ENCODE measurements at places on chromosomes 2 and 18.

GRCh38 chr18:24678626-24679025 lies 218.2 kb downstream of the HRH4 start:
- DNase-seq, result no peak

DNA sequence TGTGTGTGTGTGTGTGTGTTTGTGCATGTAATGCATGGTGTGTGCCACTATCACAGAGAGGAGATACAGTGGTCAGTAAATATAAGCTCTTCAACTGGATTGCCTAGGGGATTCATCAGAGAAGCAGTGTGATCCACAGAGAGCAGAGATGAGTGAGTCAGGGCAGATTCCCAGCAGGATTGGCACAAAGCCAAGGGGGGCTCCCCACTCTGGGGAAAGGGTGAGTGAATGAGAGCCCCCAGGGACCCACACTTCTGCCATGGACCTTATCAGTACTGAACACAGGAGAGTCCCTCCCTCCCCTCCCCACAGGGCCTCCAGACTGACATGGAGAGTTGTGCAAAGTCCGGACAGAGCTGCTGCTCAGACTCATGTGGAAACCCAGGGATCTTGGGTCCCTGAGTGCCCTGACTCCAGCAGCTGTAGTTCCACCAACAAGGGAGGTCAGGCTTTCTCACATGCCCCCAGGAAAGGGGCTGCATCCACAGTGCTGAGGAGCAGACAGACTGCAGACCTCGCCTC lies 748.8 kb downstream of the NR4A2 start:
- DNase-seq, result no peak

- peak; percentile 80 for DNase-seq
Measured at GRCh38 chr18:13500227-13500865, 226.0 kb downstream of the FAM210A start.

- no peak for DNase-seq
Measured at GRCh38 chr2:195543063-195543462, 114.0 kb upstream of the SLC39A10 start.

DNA sequence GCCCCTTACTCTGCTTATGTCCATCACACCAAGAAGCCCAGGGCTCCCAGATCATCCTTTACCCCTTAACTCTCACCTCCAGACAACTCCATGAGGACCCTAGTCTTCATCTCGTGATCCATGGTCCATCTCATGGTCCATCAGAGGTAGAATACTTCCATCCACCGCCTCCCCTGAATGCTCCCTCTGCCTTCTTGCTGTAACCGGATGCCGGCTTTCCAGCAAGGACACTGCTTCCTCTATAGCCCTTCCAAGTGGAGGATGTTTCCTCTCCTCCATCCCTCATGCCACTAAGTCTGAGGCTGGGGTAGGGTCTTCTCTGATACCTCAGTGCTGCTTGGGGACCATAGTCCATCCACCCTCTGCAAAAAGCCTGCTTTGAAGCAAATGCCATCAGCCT lies 118.6 kb upstream of the SIX2 start:
- no peak for DNase-seq

DNA sequence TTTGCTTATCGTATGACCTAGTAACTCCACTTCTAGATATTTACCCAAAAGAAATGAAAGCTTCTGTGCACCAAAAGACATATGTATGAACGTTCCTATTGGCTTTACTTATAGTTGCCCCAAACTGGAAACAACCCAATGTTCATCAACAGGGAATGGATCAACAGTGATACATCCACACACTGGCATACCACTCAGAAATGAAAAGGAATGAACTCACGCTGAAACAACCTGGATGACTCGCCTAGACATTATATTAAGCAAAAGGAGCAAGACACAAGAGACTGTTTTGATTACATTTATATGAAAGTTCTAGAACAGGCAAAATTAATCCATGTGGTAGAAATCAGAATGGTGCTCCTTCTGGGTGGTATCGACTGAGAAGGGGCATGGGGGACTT lies 18.9 kb downstream of the ADRA2B start:
- DNase-seq, result no peak

- DNase-seq, result no peak
Measured at GRCh38 chr2:141411419-141411818, 719.4 kb downstream of the LRP1B start.

GRCh38 chr2:109341355-109342255 lies 212.6 kb downstream of the SH3RF3 start:
- no peak for DNase-seq

- no peak for DNase-seq
Measured at GRCh38 chr2:231683292-231684235, 24.8 kb upstream of the PTMA start.

- DNase-seq, result peak; percentile 10
Measured at GRCh38 chr2:206783718-206784117, 18.3 kb downstream of the FASTKD2 start.

GRCh38 chr2:5592916-5593315 lies 99.3 kb upstream of the SOX11 start:
- peak; percentile 76 for DNase-seq

- DNase-seq, result no peak
Measured at GRCh38 chr2:221895366-221896121, 323.4 kb upstream of the EPHA4 start.

DNA sequence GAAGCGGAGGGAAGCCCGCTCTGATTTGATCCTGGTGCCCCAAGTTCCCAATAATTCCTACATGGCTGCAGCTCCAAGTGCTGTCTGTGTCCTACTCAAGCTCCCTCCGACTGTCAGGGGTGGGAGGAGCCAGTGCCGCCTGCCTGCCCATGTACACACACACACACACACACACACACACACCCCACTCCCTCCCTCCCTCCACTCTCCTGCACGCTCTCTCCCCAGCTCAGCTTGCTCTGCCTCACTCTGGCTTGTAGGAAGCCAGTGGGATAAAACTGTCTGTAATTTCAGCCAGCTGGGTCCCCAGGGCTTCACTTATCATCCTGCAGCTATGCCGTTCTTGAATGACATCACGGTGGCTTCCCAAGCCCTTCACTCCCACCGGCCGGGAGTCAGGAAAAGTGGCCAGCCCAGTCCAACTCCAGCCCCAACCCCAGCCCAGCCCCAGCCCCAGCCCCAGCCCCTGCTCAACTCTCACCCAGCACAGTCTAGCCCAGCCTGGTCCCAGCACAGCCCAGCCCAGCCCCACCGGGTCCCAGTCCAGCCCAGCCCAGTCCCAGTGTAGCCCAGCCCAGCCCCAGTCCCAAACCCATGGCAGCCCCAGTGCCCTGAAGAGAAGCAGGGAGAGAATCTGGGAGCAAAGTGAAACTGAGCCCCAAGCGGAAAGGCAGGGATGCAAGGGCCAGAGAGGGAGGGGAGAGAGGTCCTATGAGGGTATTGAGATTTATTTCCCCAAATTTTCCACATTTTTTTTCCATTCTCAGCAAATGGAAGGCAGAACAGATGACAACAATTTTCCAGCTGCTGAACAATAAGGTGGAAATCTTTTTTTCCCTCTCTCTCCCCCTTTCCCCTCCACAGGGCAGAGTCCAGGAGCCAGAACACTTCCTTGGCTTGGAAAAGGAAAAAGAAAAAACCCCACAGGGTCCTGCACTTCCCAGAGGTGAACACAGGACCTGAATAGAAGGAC lies 144.0 kb downstream of the TNS1 start:
- peak; percentile 100 for DNase-seq

- no peak for DNase-seq
Measured at GRCh38 chr2:108378851-108379250, 1.1 kb downstream of the SULT1C4 start.

- no peak for DNase-seq
Measured at GRCh38 chr2:28407131-28407975, 14.7 kb downstream of the FOSL2 start.

- DNase-seq, result no peak
Measured at GRCh38 chr2:14015113-14015630, 617.3 kb upstream of the LRATD1 start.

- DNase-seq, result peak; percentile 79
Measured at GRCh38 chr18:9771261-9771976, 63.3 kb downstream of the RAB31 start.

GRCh38 chr18:23730857-23731256 lies 41.6 kb downstream of the LAMA3 start:
- DNase-seq, result no peak

DNA sequence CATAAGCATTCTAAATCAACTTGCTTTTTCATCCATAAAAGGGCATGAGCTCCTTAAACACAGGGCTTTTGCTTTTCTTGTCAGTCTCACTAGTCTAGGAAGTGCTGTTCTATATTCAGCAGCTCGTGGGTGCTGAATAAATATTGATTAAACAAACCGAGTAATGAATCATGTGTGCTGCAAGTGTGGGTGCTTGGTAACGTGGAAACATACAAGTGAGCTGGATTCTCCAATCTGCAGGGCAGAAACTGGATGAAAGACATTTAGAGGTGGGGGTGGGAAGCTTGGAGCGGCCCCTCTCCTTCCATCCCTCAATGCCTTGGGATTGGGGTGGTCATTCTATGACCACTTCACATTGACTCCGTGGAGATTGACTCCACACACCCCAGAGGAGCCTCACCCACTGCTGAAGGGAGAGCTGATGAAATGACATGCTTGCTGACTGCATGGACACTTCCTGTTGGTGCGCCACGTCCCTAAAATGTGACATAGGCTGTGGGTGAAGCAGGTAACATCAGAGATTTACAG lies 114.6 kb downstream of the DOCK10 start:
- DNase-seq, result peak; percentile 95

GRCh38 chr2:212904646-212905045 lies 246.8 kb downstream of the IKZF2 start:
- DNase-seq, result no peak

All from fibroblast of skin of back (primary cell).